ENCODE measurements at places on chromosomes 4 and X. TPM values are rescaled to one million over a fixed set of nuclear protein-coding genes. Genes with fewer than 3 reads are reported as not detected.

The TRIM60 gene
- polyA plus RNA-seq, result not detected

The HPGD gene
- polyA plus RNA-seq, result 13.1 TPM

The NHS gene
- 0.02 TPM for polyA plus RNA-seq

The GPR119 gene
- not detected for polyA plus RNA-seq

The LIAS gene
- polyA plus RNA-seq, result 16.4 TPM

The HOPX gene
- polyA plus RNA-seq, result 0.64 TPM

The NEXMIF gene
- 0.82 TPM for polyA plus RNA-seq

The PNMA5 gene
- polyA plus RNA-seq, result not detected

All from naive thymus-derived CD4-positive, alpha-beta T cell (primary cell).